ENCODE measurements at places on chromosomes 11 and 22.

GRCh38 chr11:355581-356458, 13.5 kb upstream of the B4GALNT4 start:
- peak; percentile 48 for DNase-seq

- no peak for DNase-seq
Measured at GRCh38 chr11:96036863-96037262, 113.0 kb upstream of the MTMR2 start.

GRCh38 chr11:67585911-67586310, 2.3 kb downstream of the GSTP1 start:
- no peak for DNase-seq

- no peak for DNase-seq
Measured at GRCh38 chr11:94857337-94857736, 89.2 kb downstream of the AMOTL1 start.

- no peak for DNase-seq
Measured at GRCh38 chr22:22798716-22799115, 88.9 kb upstream of the IGLL5 start.
